ENCODE measurements at places on chromosomes 16 and 17.

DNA sequence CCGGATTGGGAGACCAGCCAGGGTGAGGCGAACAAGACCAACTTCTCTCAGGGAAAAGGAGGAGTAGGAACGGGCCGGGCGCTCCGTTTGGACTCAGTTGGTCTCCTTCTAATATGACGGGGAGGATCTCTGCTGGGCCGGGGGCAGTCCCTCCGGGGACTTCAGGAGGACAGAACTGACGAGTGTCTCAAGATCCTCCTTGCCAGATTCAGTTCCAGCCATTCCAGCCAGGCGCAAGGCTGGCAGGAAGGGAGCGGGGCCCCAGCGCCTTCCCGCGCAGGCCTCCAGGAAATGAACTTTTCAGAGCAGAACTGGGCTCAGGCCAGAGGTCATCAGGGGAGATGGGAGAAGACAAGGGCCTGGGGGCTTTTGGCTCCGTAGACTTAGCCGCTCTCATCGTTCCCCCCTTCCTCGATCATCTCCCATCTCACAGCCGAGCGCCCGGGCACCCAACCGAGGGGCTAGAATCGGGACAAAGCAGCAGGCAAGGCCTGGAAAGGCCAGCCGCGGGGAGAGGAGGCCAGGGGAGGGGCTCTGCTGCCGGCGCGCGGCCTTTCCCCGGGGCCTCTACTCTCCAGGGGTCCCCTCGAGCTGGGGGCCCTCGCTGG is 1.6 kb downstream of the ZNF423 start:
- no peak for DNase-seq

DNA sequence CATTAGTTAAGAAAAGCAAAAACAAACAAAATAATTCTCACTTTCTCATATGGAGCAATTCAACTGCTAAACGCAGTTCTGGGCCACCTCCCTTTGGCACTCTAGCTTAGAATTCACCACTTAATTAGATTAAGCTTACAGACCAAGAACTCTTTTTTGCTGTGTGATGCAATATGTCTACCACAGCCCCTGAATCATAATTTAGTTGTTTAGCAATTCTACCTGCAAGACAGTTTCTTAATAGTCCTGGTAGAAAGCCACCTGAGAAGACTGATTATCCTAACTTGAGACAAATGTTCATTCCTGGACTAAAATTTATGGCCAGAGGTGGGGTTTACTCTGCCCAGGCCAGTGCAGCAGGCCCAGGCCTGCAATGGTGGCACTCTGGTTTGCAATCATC is 205.9 kb downstream of the HS3ST3A1 start:
- DNase-seq, result no peak

DNA sequence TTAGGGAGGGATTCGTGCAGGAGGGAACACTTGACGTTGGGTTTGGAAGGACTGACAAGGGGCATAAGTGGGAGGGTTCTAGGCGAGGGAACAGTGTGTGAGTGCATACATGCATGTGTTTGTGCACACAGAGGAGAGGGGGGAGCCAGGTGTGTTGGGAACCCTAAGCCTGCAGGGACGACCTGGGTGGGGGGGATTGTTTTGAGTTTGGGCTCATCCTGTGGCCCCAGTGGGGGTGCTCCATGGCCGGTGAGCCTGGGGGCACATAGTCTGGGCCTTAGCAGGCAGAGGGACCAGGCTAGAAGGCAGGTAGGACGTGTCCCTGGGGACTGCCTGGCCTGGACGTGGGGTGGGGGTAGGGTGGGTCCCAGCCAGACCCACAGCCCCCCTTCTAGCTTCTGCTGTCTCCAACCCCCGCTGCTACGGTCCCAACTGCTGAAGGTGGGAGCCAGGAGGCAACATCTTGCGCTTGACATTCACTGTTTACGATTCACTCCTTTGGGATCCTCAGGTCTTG is 11.9 kb upstream of the RASD1 start:
- no peak for DNase-seq

DNA sequence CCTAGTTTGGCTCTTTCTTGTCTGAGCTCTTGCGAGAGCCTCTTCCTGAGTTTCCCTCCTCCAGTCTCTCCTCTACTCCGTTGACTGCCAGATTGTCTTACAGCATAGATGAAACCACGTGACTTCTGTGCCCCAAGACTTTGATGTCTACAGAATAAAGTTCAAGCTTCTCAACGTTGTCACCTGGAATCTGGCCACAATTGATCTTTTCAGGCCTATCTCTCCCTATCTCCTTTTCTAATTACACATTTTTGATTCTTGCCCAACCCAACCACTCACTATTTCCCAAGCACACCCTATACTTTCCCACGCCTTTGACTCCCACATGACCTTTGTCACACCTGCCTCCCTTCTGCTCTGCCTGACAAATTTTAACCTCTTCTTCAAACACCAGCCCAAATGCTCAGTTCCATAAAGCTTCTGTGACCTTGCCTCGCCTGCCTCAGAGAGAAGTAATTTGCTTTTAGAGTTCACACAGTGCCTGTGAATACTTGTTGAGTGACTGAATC is 52.4 kb upstream of the PMFBP1 start:
- no peak for DNase-seq

DNA sequence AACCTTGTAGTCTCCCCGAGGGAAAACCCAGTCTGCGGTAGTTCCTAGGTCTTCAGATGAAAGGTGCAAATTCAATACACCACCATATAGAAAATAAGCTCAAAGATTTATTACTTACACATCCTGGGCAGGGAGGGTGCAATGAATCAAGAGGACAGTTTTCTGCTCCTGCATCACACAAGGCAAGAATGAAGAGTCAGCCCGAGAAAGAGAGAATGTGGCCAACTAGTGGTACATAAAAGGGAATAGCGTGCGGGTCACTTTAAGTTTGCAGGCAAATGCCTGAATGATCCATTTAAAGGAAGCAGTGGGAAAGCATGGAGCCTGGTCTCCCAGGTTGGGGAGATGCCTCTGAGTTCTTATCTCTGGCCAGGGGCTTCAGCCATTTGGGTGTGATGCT is 403.4 kb downstream of the GRIN2A start:
- no peak for DNase-seq

DNA sequence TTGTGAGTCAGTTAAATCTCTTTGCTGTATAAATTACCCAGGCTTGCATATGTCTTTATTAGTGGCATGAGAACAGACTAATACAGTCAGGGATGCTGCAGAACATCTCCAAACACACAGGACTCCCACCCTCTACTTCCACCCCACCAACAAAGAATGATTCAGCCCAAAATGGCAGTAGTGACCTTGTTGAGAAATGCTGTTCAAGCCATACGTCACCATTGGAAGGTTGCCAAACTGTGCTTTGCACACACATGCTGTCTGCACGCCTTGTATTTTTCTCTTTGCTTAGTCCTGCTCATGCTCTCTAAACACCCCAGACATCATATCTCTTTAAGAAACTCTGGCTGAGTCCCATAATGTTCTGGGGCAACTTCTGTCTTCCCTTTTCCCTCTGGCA is 589.6 kb downstream of the WWOX start:
- DNase-seq, result no peak

DNA sequence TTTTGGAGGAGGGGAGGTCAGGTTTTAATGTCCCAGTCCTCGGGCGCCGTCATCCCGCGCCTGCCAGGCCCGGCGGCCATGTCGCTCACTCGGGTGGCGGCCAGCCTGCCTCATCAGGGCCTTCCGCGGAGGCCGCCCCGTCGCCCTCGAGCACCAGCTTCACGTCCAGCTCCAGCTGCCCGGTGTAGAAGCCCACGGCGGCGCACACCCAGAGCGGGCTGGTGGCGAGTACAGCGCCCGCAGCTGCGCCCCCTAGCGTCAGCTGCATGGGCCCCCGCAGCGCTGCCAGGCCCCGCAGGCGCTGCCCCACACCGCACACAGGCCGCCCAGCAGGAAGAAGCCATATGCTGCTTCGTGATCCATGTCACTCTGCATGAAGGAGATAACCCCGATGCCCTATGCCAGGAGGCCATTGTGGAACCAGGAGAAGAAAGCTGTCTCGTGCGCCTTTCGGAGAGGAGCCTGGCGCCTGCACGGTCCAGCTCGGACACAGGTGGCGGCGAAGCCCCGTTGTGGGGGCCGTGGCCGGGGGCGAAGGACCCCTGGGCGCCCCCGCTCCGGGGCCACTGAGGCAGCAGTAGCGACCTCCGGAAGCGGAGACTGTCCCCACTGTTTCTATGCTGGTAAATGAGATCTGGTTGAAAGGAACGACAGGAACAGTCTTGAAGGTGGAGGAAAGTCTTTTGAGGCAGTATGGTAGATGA is 9.6 kb downstream of the AP2B1 start:
- no peak for DNase-seq

- no peak for DNase-seq
Observed at GRCh38 chr16:50917950-50918703, 176.2 kb downstream of the CYLD start.

DNA sequence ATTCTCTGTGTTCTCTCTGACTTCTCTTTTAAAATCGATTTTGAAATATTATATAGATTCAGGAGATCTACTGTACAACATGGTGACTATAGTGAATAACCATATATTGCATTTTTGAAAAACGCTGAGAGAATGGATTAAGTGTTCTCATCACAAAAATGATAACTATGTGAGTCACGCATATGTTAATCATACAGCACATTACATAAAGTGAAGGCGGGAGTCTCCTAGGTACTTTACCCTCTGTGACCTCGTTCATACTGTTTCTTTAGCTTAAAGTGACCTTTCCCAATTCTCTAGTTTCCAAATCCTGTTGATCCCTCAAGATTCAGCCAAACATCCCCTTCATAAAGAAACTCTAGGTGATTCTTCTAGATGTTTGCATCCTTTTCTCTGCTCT is 3.1 kb upstream of the KRTAP3-2 start:
- DNase-seq, result no peak

DNA sequence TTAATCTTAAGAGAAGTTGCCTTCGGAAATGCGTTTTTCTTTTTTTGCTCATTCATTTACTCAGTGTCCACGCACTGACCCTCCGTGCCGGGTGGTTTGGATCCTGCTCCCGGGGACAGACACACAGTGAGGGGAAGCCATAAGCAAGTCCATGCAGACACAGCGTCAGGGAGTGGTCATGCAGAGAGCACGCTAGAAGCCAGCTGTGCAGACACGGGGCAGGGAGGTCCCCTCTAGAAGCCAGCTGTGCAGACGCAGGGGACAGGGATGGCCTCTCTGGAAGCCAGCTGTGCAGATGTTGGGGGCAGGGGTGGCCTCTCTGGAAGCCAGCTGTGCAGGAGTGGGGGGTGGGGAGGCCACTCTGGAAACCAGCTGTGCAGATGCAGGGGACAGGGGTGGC is 4.8 kb downstream of the GAA start:
- no peak for DNase-seq

DNA sequence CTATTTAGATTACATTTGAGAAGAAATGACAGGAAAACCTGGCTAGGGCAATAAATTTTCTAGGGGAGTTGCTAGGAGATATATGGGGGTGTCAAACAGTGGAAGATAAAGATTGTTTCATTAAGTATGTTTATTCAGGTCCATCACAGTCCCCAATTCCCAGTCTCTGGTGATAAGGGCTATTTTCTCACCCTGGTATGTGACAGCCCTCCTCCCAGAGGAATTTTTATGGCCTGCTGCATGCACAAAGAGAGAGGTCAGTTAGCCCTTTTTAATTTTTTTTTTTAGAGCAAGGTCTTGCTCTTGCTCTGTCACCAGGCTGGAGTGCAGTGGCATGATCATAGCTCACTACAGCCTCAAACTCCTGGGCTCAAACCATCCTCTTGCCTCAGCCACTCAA is 53.6 kb upstream of the ATF7IP2 start:
- no peak for DNase-seq

DNA sequence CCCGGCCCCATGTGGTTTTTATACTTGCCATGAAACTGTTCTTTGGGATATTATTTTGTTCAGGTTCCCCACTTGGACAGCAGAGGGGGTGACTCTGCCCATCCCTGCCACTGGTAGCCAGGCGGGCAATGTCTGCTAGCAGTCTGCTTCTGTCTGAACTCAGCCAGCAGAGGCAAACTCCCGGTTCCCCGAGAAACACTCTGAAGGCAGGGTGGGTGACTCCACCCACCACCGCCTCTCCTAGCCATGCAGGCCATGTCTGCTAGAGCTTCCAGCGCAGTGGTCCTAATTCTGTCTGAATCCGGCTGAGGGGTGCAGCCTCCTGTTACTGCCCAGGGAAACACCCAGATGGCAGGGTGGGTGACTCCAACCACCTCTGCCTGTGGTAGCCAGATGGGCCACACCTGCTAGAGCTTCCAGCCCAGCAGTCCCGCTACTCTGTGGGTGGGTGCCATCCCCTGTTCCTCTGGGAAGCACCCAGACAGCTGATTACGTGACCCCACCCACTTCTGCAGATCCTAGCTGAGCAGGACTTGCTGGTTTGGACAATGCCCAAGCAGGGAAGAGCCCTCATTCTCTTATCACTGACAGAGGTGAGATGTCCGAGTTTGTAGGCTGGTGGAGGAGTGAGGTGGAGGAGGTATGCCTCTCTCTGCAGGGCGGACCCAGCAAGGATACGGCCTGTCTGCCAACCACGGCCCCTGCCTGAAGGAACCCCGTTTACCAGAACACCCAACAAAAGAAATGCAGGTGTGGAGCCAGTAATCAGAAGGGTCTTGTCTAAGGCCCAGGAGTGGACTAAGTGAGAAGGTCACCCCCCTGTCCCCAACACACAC is 22.4 kb downstream of the NLRP1 start:
- no peak for DNase-seq

DNA sequence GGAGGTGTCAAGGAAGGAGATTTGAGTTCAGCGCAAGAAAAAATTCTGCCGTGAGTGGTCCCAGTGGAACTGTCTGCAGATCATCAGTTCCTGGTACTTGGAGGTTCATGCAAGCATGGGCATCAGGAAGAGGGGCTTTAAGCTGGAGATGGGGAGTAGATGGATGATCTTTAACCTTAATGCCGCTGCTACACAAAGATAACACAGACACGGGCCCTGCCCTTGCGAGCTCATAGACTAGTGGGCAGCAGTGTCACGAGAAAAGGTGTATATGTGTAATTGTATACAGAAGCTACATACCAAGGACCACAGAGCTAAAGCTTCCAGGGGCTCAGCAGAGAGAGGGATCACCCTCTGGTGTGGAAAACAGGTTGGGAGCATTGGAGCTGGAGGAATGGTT is 33.6 kb downstream of the PRSS54 start:
- no peak for DNase-seq

DNA sequence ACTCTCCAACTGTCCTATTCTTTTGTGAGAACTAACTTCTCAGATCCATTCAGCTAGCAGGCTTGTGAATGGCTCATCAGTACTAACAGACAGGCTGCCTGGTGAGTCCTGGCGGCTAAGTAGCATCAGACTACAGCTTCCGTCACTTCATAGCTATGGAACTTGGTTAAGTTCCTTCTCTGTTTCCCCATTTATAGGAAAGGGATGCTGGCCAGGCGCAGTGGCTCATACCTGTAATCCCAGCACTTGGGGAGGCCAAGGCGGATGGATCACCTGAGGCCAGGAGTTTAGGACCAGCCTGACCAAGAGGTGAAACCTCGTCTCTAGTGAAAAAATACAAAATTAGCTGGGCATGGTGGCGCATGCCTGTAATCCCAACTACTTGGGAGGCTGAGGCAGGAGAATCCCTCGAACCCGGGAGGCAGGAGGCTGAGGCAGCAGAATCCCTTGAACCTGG is 49.9 kb upstream of the TANGO6 start:
- DNase-seq, result no peak

GRCh38 chr17:2591040-2591640 is 2.3 kb upstream of the PAFAH1B1 start:
- no peak for DNase-seq

- DNase-seq, result no peak
Observed at GRCh38 chr17:15323131-15323530, 18.3 kb downstream of the TEKT3 start.
